SK-MEL-5 (cell line): ENCODE measurements at places on chromosomes 12 and 14. TPM values are rescaled to one million over a fixed set of nuclear protein-coding genes. Genes with fewer than 3 reads are reported as not detected.
A peak's percentile ranks its signal among the peaks of the same experiment; 100 is the strongest.

Gene SCNN1A
- total RNA-seq, result not detected in 2 replicates

GRCh38 chr14:51691176-51691575 lies 39.5 kb downstream of the FRMD6 start:
- no peak for DNase-seq

GRCh38 chr12:62658910-62659309 lies 192.3 kb downstream of the MON2 start:
- DNase-seq, result no peak

- DNase-seq, result peak; percentile 89
Observed at GRCh38 chr12:100576331-100577036, 3.0 kb downstream of the GAS2L3 start.

DNA sequence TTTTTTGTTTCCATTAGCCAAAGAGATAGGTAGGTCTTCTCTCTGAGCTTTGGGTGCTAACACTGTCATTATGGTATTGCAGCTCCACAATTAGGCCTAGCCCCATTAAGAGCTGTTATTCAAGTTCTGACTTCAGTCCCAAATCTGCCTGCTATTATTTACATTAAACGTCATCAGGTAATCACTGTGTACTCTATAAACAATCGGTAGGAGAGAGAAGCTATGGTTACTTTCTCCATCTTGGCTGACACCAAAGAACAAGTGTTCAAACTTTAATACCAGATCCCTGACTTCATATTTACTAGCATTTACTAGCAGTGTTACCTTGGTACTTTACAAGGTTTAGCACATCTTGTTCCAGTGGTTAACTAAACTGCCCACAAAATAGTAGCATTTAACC lies 305.1 kb upstream of the GARIN2 start:
- no peak for DNase-seq

Gene ACSS3
- total RNA-seq, result not detected in 2 replicates

- no peak for DNase-seq
Observed at GRCh38 chr14:83529531-83529930, 1995.9 kb upstream of the SEL1L start.

- DNase-seq, result no peak
Observed at GRCh38 chr14:49209416-49209815, 376.8 kb downstream of the RPS29 start.

- DNase-seq, result no peak
Observed at GRCh38 chr12:120618954-120619615, 21.3 kb upstream of the CABP1 start.

DNA sequence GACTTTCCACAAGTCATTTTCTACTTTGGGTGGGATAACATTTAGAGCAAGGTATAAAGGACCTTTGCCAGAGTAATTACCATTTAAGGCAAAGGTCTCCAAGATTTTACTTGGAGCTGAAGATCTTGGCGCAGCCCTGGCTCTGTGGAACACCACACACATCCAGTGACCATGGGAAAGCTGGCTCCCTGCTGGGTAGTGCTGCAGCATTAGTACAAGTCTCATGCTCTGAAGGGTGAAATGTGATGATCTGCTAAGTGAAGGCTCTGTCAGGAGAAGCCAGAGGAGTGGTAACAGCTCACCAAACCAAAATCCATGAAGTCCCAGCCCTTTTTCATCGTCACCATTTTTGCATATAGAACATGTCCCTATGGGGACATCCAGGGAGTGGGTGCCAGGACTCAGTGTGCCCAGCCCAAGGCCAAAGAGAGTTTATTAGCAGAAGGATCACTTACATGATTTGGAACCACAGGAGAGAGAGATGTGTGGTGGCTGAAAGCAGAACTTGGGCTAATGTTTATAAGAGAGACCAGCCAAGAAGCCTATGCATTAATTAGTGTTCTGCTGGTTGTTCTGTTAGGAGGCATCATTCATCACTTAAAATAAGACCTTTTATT lies 110.7 kb downstream of the SLC38A6 start:
- no peak for DNase-seq

GRCh38 chr12:44091948-44092606 lies 256.2 kb downstream of the TMEM117 start:
- no peak for DNase-seq

GRCh38 chr12:25644979-25645378 lies 91.9 kb upstream of the LMNTD1 start:
- DNase-seq, result no peak

DNA sequence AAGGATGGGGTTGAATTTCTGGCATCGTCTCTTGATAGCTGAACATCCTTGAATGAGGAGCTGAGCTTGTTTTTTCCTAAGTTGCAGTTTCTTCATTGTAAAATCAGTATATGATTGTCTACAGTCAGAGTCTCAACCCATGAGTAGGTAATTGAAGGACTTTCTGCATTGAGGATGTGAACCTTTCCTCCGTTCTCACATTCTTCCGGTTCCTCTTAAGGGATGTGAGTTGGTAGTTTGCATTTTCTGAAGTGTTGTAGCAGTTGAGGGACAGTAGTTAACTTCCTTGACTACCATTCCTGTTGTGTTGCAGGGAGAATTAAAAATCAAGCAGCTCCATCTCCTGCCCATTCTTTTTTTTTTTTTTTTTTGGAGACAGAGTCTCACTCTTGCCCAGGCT lies 19.1 kb downstream of the TPCN1 start:
- DNase-seq, result no peak

Gene BCL2L14
- total RNA-seq, result not detected in 2 replicates

DNA sequence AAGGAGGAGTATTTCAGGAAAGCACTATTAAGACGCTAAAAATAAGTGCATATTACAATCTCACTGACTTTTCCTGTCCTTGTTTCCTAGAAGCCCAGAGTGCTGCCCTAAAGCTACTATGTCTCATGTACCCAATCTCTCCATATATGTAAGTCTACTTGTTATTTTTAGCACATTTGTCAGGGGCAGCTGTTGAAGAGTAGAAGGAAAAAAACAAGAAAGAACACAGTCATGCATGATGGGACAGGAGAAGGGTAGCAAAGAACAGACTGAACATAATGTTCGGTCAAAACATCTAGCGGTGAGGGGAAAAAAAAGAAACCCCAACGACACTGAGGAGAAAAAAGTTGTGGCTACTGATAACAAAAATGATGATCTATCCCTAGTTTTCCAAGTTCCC lies 14.3 kb downstream of the YBX3 start:
- no peak for DNase-seq

GRCh38 chr14:79332504-79333197 lies 878.7 kb downstream of the DIO2 start:
- peak; percentile 78 for DNase-seq

DNA sequence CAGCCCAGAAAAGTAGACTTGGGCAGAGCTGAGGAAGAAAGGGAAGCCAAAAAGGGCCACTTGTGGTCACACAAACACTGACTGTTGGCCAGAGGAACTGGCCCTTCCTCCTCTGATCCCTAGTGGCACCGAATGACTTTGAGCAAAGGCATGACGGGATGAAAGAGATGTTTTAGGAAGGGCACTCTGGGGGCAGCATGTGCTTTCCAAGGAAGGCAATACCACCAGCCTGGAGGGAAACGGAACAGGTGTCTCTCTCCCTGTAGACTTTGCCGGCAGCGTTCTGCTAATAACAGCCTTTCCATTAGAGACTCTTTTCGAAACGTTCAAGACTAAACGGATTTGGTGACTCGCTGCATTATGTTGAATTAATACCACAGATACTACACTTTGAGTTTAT lies 12.3 kb upstream of the FBXO21 start:
- no peak for DNase-seq

Gene DCP1B
- total RNA-seq, result 10.9 and 12.1 TPM in 2 replicates

Gene LRRK2
- total RNA-seq, result 23.6 and 24.7 TPM in 2 replicates

Gene SYNDIG1L
- total RNA-seq, result not detected in 2 replicates

- DNase-seq, result peak; percentile 65
Observed at GRCh38 chr12:6684609-6685008, 4.6 kb downstream of the ZNF384 start.

Gene EPYC
- total RNA-seq, result 0.87 and 1.0 TPM in 2 replicates

- no peak for DNase-seq
Observed at GRCh38 chr12:51953864-51954263, 2.4 kb downstream of the ACVR1B start.

Gene ANO4
- 29.5 and 30.6 TPM in 2 replicates for total RNA-seq

DNA sequence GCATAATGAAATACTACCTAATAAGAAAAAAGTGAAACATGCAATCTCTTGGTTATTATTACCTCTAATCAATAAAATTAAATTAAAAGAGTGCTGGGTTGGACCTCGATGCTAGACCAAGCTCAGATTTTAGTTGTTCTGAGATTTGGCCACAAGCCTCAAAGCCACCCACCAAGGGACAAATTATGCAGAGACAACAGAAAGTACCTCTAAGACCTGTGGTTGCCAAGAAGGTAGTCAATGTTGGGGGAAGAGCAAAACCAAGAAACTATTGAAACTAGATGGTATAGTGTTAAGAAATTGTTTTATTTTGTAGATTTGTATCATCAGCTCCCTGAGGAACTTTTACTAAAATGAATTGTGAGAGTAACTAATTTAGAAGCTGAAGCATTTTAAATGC lies 43.8 kb upstream of the ARID2 start:
- DNase-seq, result no peak

DNA sequence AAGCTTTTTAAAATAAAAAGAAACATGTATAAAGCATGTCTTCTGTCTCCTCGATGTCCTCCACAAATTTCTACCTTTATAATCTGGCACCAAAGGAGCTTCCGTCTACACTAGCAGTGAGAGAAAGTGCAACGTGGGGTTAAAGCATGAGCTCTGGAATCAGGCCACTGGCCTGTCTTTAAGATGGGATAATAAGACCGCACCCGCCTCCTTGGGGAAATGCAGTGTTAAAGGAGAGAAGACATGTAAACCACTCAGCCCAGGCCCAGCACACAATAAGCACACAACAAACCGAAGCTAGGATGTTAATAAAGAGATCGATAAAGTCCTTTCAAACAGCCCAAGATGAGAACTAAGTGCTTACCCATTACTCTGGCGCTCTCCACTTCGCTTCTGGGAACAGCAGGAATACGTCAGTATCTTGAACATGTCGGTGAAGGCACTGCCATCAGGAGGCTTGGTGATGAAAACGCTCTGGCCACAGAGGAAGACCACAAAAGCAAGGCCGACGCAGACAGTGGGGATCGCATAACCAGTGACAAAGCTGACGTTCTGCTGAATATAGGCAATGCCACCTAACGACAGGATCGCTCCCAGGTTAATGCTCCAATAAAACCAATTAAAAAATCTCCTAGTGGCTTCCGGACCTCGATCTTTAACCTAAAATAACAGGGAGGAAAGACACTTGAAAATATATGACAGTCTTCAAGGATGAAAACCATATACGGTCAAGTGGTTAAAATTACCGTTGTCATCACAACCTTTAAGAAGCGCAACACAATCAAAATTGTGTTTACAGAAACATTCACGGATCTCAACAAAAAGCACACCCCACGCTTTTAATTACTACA lies 9.1 kb downstream of the SLC15A4 start:
- no peak for DNase-seq

Gene MIP
- not detected in 2 replicates for total RNA-seq

Gene RASAL1
- total RNA-seq, result 0.74 and 0.85 TPM in 2 replicates

Gene PLBD2
- total RNA-seq, result 28.3 and 30.2 TPM in 2 replicates

DNA sequence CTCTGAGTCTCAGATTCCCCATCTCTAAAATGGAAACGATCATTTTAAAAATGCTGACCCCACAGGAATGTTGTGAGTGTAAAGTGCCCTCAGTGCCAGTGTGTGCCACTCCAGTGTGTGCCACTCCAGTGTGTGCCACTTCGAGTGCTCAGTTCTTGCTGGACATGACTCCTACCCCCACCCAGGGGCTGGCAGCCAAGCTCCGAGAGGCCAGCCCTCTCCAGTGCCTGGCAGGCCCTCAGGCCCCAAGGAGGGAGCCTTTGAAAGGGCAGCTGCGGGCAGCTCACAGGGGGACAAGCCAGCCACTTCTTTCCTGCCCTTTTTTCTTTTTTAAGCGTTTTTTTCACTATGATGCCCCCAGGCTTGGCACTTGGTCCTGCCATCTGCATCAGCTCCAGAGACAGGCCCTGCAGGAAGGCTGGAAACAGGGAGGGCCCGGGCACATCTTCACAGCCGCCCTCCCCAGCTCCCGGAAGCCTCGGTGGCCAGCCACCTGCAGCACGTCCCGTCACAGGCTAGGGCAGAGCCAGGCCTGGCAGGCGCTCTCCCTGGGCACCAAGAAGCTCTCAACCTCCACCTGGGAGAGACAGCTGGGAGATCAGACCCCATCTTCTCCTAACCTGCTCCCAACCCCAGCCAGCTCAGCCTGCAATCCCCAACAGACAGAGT lies 29.8 kb downstream of the NCOR2 start:
- no peak for DNase-seq
